Hypothalamus (tissue), 51 donors: ENCODE measurements at places on chromosomes 4 and X.

DNA sequence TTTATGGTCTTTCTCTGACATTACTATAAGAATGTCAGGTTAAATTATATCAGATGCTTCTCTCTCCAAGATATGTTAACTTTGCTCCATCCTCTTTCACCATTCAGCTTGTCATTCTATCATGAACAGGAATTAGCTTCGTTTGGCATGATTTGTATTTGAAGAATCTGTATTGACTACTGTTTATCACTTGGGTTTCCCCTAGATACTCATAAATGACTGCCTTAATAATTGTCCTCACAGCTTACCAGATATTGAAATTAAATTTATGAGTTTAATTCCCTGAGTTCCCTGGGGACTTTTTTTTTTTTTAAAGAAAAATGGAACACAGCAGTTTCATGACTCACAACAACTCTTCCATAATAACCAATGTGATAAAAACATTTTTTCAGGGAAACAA lies 76.2 kb upstream of the EOLA2 start:
- DNase-seq = no peak

DNA sequence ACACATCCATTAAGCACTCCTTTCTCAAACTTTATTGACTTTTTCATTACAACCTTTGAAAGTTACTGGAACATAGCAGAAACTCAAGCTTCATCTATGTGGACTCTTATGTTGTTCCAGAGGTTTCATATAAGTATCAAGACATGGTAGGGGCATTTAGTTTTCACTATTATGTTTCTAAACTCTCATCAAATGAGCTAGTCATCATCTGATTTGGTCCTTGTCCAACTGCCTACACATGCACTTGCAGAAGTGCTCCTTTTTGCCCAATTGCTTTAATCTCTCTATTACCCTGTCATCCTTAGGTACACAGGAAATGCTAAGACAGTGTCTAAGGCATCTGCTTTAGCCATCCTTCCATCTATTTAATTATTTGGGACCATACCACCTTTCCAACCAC lies 42.2 kb upstream of the EPGN start:
- no peak for DNase-seq

- DNase-seq = no peak
Measured at GRCh38 chr4:127622921-127623796, 9.6 kb upstream of the INTU start.

- DNase-seq = no peak
Measured at GRCh38 chr4:110830461-110830860, 207.6 kb upstream of the PITX2 start.

DNA sequence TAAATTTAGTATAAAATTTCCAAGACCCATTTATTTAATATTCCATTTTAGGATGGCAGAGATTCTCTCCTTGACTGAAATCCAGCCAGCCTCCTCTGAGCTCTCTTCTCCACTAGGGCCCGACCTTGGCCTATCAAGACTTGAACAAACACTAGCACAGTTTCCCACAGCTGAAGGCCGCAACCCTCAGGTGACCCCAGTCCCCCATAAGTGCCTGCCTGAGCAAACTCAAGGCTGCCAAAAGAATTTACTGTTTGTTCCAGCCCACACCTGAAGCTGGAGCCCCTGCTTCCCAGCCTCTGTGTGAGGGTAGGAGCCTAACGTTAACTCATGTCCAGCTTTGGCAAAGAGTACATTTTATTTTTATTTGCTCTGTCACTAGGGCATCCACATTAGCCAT lies 629.0 kb upstream of the ZFP42 start:
- no peak for DNase-seq

DNA sequence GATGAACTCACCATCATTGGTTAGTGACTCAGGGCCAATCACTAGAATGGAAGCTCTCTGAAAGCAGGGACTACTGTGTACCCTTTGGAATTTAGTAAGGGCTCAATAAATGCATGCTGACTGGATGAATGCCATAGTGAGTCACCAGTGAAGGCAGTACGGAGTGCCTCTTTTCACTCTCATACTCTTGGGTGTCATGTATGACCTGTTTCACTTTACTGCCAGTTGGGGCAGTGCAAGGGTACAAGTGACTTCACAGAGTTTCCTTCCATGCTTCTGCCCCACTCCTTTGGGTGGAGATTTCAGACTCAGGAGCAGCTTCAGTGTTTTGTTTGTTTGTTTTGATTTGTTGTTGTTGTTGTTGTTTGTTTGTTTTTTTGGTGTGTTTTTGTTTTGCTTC lies 57.7 kb downstream of the SOX3 start:
- DNase-seq = no peak

GRCh38 chr4:141826260-141826659 lies 189.9 kb downstream of the IL15 start:
- DNase-seq = no peak

- no peak for DNase-seq
Measured at GRCh38 chr4:42328978-42329377, 68.3 kb upstream of the SHISA3 start.

- no peak for DNase-seq
Measured at GRCh38 chr4:7817877-7818398, 121.7 kb downstream of the AFAP1 start.

DNA sequence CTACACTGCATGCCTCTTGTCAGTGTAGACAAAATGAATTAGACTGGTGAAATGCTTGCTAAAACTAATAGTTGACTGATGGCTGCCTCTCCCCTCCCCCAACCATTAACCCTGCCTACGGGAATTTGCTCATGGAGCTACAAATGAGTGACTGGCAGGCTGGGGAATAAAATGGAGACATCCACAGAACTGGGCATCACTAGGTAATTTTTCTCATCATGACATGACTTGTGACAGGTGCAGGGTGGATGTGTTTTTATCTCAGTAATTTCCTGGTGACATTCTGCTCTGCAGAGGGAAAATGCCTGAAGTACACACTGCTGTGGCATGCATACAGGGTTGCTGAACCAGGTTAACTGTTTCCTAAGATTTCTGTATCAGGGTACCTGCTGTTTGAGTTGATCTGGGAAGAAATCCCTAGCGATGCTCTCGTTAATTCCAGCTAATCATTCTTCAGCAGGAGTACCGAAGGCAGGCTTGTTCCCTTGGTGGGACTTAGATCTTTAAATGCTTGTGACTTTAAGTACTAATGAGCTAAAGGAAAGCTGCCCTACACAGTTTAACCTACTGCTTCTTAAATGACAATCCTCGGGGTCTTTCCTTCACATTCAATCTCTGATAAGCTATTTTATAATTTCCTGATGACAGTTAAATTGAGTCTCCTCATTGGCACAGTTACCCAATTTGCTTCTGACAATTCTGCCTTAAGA lies 376.3 kb upstream of the LCORL start:
- DNase-seq = no peak

DNA sequence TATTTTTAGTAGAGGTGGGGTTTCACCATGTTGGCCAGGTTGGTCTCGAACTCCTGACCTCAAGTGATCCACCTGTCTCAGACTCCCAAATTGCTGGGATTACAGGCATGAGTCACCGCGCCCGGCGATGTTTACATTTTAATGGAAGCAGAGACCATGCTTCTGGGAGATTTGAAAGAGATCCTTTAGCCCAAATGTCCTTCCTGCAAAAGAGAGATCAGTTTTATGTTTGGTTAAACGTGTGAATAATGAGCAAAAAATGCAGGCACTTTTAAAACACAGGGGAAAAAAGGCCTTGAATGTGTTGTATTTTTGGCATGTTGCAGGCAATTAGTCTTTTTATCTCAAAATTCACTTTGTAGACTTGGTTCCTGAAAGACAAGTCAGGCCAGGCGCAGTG lies 95.8 kb upstream of the ELOVL6 start:
- DNase-seq = no peak

DNA sequence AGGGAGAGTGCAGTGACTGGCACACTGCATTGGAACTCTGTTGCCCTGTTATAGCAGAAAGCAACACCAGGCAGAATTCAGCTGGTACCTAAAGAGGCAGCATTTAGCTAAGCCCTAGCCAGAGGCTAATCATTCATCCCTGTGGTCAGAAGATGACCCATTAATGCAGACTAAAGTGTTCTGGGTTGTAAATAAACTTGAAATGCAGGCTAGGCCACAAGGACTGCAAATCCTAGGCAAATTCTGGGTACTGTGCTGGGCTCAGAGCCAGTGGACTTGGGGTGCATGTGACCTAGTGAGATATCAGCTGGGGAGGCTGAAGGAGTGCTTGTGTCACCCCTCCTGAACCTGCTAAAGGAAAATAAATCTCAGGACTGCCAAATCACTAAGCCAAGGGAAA lies 91.2 kb downstream of the LPAR4 start:
- DNase-seq = no peak

- no peak for DNase-seq
Measured at GRCh38 chr4:79874197-79874596, 198.8 kb downstream of the ANTXR2 start.

GRCh38 chr4:106691749-106692148 lies 323.2 kb upstream of the GIMD1 start:
- DNase-seq = no peak

DNA sequence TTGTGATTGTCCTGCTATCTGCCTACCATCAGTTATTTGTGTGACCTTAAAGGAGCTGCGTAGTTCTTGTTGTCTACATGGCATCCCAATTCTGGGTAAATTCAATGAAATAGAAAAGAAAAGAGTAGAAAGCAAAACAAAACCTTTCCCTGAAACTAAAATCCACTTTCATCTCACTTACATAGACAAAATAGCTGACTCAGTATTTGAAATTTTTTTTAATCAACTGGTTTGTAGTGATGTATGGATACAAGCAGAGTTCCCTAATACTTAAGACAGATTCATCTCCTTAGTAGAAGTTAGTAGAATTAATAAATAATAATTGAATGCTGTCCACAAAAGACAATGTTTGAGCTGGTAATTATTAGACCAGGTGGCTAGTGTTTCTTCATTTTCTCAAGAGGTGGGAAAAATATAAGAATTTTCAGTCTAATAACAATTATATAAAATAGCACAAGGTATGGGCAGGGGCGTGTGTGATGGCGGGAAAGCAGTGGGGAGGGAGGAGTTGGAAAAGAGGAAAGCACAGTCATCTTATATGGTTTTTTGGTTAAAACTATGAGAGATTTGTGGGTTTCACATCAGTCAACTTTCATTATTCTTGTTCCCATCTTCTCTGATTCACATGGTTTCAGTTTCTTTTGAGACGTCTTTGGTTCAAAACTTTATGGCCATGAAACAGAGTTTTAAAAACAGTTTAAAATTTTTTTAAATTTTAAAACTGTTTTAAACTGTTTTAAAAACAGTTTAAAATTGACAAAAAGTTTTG lies 275.2 kb downstream of the SPRY1 start:
- DNase-seq = no peak
